ENCODE measurements at places on chromosomes 6 and 20.

GRCh38 chr6:79231101-79231500 lies 3.4 kb downstream of the HMGN3 start:
- DNase-seq = no peak

- DNase-seq = no peak
Measured at GRCh38 chr20:45523821-45524220, 8.4 kb upstream of the SPINT3 start.

GRCh38 chr20:7744411-7744810 lies 195.8 kb downstream of the HAO1 start:
- no peak for DNase-seq

DNA sequence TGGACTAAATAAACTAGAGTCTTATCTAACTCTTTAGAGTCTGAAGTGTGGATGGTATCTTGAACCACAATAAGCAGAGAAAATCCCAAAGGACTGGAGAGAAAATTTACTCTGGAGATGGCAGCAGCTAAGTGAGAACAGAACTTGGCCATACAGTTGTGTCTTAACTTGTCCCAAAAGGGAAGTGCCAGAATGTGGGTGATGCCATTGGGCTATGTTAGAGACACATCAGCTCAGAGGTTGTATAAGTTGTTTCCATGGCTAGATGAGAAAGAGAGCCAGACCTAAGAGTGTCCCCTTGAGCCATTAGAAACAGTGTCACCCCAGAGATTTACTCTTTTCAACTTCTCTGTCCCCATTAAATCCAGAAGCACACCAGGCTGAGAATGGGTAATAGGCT lies 36.2 kb downstream of the FOXO3 start:
- no peak for DNase-seq

GRCh38 chr6:72819609-72820008 lies 197.7 kb downstream of the KCNQ5 start:
- no peak for DNase-seq

DNA sequence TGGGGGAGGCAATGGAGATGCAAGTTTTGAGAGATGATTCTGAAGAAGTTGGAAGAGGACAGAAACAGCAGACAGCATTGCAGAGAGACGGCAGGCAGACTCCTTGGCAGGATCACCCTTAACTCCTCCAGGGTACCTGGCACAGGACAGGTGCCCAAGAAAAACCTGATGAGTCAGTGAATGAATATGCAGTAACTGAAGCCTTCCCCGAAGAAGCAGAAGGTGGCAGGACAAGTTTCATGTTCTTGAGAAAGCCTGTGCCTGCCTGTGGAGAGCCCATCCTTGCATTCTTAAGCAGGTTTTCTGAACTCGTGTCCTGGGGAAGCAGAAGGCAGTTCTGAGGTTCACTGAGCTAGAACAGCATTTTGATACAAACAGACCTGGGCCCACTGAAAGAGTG lies 79.6 kb upstream of the SASH1 start:
- DNase-seq = no peak

DNA sequence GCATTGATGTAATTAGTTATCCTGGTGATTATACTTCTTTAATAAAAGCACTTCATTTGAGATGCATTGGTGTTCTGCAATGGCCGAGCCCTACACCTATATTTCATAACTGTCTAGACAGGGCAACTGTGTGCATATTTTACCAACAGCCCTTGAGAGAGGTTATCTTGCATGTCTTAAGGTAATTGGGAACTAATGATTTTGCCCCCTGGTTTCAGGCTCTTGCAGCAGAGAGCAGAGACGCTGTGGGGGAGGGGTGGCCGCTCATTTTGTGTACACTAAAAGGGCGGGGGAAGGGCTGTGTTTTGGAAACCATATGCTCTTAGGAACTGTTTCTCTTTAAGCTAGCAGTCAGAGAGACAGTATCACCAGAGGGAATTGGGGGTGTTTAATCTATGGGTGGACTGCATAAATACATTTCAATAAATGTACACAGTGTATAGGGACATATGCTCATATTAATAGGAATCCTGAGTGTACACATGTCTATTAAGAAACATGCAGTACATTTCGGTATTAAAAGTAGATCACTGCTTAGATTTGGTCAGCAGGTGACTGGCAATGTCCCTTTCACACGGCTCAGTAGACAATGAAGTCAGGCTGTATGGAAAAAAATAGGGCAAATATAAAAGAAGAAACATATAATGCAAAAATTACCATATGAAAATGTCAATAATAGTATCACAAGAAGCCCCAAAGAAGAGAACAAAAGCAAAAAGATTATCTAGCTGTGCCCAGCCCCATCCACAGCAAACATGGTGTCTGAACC lies 402.9 kb upstream of the CITED2 start:
- no peak for DNase-seq

DNA sequence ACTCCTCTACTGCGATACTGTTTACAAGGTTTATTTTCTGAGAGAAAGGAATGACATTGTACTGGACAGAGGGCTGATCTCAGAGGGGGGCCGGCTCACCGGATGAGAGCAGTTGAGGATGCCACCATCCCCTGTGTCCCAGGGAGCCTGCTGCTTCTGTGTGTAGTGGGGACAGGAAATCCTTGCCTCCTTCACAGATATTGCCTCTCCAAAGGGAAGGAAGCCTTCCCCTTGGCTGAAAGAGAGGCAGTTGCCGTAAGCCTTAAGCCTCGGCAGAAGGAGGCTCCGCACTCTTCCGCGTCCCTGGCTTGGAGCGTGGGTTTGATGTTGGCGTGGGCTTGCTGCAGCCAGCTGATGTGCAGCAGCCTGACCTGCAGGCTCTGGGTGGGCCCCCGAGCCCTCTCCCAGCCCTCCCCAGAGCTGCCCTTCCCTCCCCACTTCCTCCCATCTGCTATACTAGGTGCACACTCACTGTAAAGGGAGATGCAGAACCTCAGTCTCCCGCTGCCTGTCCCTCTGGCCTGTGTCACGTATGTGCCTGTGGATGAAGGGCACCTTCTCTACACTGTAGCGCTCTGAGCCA lies 45.7 kb upstream of the RPS6KA2 start:
- DNase-seq = no peak

GRCh38 chr6:9086331-9086730 lies 651.0 kb upstream of the SLC35B3 start:
- no peak for DNase-seq

DNA sequence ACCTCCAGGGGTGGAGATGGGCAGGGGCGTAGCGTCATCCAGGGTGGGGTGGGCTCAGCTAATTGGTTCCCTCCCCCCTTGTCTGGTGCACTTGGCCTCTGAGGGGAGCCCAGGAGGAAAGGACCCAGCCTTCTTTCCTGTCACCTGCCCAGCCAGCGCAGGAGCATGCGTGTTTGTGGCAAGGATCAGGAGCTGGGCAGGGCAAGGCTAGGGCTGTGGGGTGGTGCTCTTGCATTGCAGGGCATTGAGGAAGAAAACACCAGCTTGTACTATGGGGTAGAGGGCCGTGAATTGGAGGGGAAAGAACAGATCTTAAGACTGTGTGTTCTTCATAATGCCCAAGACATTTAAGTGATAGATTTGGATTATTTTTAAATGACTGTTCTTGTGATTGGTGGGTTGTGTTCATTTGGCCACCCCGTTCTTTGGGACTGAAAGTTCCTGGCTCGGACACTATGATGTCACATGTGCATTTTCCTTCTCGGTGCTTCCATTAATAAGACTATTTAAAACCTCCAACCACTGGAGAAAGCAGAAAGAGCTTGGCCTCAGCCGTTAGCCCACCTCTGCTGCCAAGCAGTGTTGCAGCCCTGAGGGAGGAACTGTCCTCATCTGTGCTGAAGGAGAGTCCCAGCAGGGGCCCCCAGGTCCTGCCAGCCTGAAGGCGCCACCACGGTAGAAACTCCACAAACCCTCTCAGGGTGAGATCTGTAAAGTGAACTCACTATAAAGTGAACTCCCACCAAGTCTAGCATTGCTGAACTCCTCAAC lies 136.2 kb upstream of the INSM1 start:
- no peak for DNase-seq

DNA sequence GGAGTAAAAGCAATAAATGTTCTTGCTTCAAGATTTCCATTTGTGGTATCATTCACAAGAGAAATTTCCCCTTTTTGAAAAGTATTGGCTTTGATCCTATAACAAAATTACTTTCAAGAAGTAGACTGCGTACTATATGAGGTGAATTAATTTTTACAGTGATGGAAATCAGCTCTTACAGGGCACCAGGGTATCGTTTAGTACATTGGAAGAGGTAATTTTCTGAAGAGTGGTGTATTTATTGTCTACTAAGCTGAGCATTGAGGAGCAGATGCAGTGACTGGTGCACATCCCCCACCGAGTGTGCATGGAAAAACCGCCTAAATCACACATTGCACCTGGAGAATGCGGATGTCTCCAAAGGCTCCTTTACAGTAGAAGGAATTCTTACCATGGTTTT lies 209.5 kb downstream of the SAMD5 start:
- no peak for DNase-seq

DNA sequence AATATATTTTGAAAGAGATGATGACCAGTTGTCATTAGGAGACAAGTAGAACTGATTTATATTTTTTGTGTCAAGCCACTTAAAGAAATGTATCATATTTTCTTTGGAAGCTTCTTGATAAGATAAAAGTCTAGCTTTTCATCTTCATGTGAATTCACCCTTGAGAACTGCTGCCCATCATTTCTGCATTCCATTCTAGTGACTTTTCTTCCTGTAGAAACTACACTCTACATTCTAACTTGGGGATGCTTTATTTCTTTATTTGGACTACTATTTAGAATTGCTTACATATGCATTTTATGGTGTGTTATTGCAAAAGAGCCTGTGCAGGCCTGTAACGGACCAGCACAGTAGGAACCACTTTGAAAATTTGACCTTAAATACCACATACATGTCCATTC lies 335.0 kb upstream of the KCNQ5 start:
- DNase-seq = no peak

- no peak for DNase-seq
Measured at GRCh38 chr20:4272225-4272624, 256.9 kb upstream of the RNF24 start.

GRCh38 chr6:95742767-95743289 lies 165.5 kb downstream of the MANEA start:
- no peak for DNase-seq

DNA sequence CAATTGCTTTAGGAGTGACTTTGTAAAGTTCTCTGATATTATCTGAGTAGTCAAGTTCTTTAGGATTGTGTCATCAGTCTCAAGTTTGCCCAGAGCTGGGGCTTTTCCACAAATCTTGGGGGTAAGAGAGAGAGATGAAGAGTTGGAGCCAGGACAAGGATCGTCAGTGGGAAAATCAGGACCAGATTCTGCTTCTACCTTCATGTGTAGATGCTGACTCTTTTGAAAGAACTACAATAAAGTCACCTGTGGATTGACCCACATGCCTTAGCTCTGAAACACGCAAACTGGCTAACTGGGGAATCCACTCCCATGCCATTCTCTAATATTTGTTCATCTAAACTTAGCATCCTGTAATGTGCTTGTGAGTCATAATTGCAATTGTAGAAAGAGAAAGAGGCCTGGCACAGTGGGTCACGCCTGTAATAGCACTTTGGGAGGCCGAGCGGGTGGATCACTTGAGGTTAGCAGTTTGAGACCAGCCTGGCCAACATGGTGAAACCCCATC lies 15.6 kb upstream of the BICRAL start:
- DNase-seq = no peak
